ENCODE measurements at places on chromosomes 1 and 21. TPM values are rescaled to one million over a fixed set of nuclear protein-coding genes. Genes with fewer than 3 reads are reported as not detected.

LMOD1 gene
- total RNA-seq: not detected

MATN1 gene
- total RNA-seq: 1.5 TPM

LMX1A gene
- total RNA-seq: not detected

RAP1GAP gene
- 0.66 TPM for total RNA-seq

FNBP1L gene
- total RNA-seq: 0.45 TPM

PBX1 gene
- total RNA-seq: 0.04 TPM

TAGLN2 gene
- 463 TPM for total RNA-seq

ZNF697 gene
- total RNA-seq: 0.91 TPM

KAZN gene
- 0.74 TPM for total RNA-seq

TEKT2 gene
- total RNA-seq: 0.19 TPM

SYCP1 gene
- total RNA-seq: not detected

FNDC5 gene
- not detected for total RNA-seq

LCE2A gene
- total RNA-seq: not detected

PLA2G4A gene
- total RNA-seq: 0.37 TPM

CLCNKB gene
- total RNA-seq: not detected

CAPN8 gene
- total RNA-seq: not detected

SLX9 gene
- 85.9 TPM for total RNA-seq

MAP3K7CL gene
- total RNA-seq: 4.8 TPM
